ENCODE measurements at places on chromosomes 2 and 18.

DNA sequence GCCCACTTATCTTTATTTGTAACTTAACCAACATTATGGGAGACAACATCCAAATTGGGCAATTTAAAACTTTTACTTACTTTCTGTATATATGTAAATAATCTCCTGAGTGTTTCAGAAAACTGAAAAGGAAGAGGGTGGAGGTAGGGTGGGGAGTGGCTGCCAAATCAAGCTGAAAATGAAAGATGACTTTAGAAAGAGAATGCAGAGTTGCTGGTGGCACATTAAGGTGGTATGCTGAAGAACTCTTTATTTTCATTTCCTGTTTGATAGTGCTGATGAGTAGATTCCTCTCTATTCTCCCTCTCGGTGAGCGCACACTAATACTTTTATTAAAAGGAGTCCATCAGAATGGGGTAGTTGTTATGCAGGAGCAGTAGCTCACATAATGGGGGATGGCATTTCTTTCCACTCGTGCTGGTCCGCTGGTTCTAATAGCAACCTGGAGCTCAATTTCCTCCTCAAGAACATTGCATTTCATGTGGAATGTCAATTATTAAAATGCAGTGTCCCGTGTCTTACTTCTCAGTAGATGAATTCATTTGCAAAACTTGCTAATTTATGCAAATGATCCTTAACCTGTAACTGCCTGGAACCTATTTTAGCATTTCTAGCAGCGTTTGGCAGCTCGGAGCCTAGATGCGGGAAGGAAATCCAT, 466.9 kb upstream of the HNRNPA3 start:
- DNase-seq: no peak

GRCh38 chr18:27723168-27723567, 453.8 kb downstream of the CDH2 start:
- DNase-seq: no peak

DNA sequence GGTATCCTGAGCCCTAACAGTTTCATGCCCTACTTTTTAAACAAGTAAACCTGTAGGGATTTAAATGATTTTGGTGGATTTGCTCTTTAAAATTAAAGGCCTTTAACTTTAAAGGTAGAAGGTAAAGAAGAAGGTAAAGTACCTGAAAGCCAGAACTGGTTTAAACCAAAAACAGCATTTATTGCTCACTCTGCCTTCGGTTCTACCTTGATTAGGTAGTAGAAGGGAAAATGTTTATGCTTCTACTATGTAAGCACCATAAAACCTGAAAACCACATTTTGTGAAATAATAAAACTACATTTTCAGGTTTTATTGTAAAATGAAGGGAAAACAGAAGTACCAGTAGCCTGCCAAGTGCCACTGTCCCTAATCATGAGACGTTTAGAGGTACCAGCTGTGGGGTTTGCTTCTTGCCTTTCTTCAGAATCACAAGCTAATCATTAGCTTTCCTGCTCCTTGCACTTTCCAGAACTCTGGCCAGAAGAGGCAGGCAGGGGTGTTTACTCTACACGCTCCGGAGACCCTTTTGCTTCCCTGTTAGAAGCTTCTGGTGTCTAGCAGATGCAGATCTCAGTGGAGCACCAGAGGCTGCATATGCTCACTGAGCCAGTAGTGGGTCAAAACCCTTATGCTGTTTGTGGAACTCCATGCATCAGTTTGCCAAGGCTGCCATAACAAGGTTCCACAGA, 33.3 kb downstream of the RPIA start:
- no peak for DNase-seq

- no peak for DNase-seq
Measured at GRCh38 chr2:27931361-27931950, 40.9 kb downstream of the BABAM2 start.

DNA sequence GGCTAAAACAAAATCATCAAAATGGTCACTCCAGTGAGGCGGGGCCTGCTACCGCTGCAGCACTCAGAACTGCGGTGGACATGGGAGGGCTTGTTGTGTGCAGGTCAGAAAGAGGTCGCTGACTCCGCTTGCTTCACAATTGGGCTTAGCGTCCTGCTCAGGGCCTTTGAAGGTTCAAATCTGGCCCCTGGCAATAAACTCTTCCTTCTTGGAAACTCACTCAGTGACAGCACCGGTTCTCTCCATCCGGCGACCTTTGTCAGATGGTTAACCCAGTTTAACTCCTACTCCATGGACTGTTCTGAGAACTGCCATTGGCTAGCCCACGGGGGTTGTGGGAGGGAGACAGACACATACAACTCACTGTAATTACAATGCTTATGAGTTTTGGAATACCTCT, 29.0 kb upstream of the LAPTM4A start:
- DNase-seq: no peak

DNA sequence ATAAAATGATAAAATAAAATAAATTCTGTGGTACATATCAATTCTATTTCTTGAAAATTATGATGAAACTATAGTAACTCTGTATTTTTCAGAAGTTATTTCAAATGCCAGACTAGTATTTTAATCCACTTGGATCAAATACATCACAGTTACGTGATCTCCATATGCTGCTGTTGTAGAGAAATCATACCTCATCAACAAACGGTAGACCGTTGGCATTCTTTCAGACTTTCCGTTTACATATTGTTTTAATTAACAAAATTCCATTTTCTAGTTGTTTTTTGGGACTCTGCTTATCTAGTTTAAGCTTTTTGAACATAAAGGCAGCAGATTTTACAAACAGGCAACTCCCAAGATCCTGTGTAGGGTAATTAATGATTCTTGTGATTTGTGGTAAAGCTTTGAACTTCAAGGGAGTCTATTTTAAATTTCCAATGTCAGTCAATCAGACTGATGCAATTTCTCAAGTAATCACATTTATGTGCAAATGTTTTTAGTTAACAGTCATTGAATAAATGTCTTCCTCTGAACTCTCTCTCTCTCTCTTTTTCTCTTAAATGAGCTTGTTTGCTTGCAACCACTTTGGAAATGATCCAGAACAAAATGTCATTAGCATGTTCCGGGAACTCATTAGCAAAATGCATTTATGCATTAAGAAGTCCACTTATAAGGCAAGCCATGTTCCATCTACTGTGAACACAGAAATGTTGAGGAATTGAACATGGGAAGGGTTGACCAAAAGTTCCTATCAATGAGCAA, 31.8 kb downstream of the NYAP2 start:
- no peak for DNase-seq

- DNase-seq: no peak
Measured at GRCh38 chr2:177496921-177497320, 104.3 kb downstream of the AGPS start.
